NCI-H1930 (cell line): ENCODE measurements at places on chromosomes 6 and 20.

GRCh38 chr20:58542411-58543095, 27.4 kb upstream of the APCDD1L start:
- no peak for DNase-seq

GRCh38 chr6:127475135-127475822, 16.1 kb upstream of the KIAA0408 start:
- DNase-seq: no peak

DNA sequence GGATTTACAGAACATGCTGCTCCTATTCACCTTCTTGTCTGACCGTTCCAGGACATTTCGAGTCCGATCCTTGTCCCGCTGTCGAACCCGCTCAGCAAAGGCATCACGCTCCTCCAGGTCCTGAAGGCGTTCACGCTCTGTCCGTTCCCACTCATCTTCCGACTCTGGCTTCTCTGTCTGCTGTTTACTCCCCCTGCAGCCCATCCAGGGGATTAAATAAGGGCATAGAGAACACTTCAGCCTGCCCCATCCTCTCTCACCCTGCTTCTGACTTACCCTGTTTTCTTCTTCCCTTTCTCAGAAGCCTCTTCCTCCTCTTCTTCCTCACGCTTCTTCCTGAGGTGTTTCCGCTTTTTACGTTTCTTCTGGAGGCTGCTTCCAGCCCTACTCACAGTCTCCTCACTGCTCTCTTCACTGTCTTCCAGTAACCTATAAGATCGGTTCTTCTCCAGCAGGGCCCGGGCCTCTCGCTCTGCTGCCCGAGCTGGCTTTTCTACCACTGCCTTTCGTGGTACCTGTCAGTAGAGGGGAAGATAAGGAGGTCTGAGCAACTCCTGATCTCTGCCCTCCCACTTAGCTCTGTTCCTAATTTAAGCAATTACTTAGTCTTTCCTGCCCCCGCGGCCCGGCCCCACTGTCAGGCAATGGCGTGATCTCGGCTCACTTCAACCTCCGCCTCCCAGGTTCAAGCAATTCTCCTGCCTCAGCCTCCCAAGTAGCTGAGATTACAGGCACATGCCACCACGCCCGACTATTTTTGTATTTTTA, 1.9 kb downstream of the DHX16 start:
- DNase-seq: no peak

GRCh38 chr6:40322336-40322735, 264.8 kb downstream of the LRFN2 start:
- no peak for DNase-seq

DNA sequence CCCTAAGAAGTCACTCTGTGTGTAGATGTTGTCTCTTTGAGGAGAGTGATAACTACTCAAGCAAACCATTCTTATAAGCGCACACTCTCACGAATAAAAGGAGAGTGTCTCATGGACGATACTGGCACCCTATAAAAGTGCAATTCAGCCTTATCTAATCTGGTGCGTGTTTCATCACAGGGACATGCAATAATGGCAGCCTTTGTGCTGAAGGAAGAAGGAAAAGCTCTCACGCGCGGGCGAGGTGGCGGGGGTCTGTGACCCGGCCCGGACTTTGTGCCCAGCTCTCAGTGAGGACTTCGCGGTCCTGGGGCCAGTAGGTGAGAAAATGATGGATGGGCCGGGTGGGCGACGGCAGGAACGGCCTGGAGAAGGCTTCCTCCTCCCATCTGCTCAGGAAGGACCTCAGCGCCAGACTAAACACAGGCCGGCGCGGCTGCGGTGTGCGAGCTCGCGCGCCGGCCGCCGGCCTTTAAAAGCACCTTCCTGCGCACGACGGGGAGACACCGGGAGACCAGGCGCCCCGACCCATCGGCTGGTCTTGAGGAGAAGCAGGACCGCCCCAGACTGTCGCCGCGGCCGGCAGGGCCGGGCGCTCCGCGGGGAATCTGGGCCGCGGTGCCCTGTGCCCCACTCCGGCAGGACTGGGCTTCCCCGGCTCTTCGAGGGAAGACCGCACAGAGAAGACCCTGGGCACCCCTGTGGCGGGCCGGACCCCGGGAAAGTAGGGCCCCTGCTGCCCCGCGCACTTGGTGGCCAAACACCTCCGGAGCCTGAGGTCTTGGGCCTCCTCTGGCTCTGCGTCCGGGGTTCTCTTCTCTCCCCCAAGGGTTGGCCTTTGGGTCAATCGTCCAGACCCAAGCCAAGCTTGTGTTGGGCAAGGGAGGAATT, 8.3 kb upstream of the FOXC1 start:
- no peak for DNase-seq

GRCh38 chr6:23154159-23154558, 584.8 kb downstream of the HDGFL1 start:
- no peak for DNase-seq

DNA sequence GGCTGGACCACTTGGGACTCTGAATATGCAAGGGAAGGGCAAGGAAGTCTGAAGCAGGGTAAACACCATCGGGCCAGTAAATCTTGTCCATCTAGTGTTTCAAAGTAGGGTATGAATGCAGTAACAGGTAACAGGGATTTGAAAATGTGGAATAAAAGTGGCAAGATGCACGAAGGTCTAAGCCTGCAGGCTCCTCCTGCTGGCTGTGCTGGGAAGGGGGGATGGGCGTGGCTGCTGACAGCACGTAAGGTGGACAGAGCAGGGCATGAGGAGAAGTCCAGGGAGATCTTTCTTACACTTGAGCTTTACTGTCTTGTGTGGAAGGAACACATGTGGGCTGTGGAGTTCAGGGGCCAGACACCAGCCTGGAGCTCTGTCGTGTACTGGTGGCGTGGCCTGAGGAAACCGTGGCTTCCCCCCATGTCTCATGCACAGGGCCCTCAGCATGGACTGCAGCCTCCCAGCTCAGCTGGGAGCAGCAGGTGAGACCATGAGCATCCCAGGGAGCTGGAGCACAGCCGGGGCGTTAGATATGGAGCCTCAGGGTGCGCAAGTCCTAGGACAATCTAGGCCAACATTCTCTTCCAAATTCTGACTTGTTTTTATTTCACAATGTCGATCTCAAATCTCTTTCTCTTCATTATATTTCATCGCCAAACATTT, 84.5 kb downstream of the SLC22A23 start:
- no peak for DNase-seq

DNA sequence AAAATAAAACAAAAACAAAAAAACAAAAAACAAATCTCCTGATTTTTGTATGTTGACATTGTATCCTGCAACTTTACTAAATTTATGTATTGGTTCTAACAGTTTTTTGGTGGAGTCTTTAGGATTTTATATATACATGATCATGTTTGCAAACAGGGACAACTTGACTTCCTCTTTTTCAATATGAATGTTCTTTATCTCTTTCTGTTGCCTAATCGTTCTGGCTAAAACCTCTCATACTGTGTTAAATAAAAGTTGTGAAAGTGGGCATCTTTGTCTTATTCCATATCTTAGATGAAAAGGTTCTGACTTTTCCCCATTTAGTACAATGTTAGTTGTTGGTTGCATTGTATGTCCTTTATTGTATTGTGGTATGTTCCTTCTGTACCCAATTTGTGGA, 261.7 kb upstream of the NOX3 start:
- no peak for DNase-seq

DNA sequence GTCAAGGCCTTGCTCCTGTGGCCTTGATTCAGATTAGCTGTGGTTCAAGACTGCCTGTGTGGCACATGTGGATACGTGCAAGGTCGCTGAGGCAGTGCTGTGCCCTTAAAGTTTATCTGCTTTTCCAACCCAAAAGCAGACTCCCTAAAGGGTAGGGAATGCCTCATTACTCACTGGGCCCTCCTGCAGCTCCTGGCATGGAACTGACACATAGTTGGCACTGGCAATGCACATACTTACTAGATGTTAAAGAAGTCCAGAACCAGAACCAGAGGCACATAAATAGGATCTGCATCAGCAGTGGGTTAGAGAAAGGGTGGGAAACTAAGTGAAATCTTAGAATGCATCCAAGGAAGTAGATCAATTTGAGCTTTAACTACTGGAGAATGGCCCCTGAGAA, 90.6 kb upstream of the MLN start:
- no peak for DNase-seq

- DNase-seq: no peak
Observed at GRCh38 chr20:63087872-63088680, 81.3 kb upstream of the BHLHE23 start.

DNA sequence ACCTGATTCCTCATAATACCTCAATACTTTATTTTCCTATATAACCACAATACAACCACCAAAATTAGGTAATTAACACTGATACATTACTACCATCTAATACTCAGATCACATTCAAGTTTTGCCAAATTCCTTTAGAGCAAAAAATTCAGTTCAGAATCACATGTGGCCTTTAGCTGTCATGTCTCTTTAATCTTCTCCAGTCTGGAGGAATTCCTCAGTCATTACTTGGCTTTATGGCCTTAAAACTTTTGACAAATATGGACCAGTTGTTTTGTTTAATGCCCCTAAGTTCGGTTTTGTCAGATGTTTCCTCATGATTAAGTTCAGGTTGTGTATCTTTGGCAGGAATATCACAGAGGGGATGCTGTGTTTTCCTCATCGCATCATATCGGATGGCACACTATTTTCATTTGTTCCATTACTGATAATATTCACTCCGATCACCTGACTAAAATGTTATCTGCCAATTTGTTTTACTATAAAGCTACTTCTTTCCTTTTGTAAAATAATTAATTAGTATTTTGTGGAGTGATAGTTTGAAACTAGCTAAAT, 51.2 kb upstream of the AKIRIN2 start:
- no peak for DNase-seq

DNA sequence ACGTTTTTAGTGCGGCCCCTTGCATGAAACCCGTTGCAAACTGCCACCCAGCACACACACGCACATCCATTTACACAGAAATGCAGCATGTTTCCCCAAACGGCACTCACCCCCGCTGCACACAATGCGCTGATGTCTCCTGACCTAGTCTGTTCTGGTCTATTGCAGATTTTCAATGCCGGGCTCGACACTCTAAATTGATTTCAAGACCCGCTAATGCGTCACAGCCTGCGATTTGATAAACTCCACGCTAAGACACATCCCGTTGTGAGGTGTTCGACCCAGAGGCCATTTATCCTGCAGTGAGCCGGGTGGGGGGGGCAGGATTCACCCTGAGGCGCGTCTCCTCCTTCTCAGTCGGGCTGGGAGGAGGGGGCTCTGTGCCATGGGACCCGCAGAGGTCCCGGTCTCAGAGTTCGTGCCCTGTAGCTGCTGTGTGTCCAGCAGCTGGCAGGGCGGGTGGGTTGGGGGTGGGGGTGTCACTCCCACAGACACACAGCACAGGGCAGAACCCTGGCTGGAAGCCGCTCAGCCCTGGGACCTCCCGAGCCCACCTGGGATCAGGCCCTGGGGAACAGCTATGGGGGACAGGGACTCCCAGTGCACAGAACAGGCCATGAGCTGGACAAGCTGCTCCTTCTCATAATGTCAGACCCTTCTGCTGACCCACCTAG, 367.9 kb downstream of the PREX1 start:
- DNase-seq: no peak

GRCh38 chr20:5779071-5779900, 29.1 kb downstream of the SHLD1 start:
- DNase-seq: no peak

- no peak for DNase-seq
Observed at GRCh38 chr6:33142501-33143070, 49.7 kb downstream of the COL11A2 start.

- DNase-seq: peak; percentile 15
Observed at GRCh38 chr6:156953479-156954146, 176.4 kb downstream of the ARID1B start.

DNA sequence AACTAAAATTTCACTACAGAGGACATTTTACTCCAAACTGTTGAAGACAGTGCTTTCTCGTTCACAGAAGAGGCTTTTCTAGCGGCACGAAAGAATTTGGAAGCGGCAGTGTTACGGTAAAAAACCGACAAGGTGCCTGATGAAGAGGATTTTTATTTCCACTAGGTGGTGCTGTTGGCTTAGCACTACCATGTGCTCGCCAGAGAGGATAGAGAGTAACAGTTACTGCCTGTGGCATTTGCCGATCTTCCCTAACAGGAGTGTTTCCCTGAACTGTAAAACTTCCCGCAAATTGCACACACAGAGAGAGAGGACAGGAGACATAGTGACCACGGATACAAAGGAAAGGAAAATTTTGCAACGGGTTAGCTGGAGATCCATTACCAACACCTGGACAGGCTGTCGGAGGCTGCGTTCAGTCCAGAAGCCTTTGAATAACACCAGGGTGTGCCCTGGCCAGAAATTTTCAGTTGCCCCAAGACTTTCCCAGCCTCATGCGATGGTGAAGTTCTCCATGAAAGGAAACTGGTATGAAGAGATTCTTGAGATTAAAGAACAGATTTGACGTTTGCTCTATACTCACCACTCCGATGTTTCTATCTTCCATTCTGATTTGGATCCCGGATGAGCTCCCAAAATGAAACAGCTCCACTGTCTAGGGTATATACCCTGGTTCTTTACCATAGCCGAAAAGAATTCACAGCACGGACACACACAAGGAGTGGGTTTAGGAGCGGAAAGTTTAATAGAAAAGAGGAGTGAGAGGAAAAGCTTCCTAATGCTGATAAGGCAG, 48.1 kb downstream of the HLA-DPB1 start:
- no peak for DNase-seq

GRCh38 chr6:6407071-6407741, 86.7 kb upstream of the F13A1 start:
- DNase-seq: no peak

DNA sequence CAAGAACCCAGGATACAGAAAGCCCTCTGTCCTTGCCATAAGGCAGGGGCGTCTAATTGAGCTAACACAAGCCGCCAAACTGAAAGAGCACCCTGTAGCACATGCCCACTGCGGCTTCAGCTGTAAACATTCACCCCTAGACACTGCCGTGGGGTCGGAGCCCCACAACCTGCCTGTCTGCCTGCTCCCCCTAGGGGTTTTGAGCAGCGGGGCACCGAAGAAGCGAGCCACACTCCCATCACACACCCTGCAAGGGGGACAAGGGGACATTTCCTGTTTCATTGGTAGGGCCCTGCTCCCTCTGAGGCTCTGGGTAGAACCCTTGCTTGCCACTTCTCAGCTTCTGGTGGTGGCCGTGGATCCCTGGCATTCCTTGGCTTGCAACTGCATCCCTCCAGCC, 45.2 kb upstream of the BCLAF1 start:
- DNase-seq: no peak

DNA sequence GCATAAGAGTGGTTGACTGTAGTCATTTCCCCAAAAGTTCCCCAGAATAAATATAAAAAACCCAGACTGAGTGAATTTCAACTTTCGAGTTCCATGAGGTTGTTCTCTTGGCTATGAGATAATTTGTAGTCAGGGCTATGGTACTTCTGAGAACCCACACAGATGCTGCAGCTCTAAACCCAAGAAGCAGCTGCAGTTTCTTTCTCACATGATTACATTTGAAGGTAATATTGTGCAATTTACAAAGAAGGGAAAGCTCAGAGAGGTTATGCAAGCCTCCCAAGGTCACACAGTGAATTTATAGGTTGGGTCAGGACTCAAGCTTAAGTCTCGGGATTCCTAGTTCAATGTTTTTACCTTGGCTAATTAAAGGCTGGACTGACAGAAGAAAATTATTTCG, 29.7 kb upstream of the CD93 start:
- DNase-seq: no peak

DNA sequence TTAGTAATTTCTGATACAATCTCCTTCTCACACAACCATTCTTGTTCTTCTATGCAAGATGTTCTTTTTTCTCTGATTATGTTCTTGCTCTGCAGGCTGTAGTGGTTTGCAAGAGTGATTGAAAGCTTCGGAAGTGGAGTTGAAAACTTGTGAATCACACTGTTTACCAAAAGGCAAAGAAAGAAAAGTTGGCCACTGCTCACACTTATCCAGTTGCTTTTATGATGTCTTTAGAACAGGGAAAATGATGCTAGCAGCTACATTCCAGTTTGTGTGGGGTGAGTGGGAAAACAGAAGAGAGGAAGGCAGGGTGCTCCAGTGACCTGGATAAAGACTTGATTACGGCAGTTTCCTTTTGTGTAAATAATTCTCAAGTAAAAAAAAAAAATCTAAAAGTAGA, 583.3 kb downstream of the TENT5A start:
- no peak for DNase-seq
